ENCODE measurements at places on chromosomes 6 and 20. TPM values are rescaled to one million over a fixed set of nuclear protein-coding genes. Genes with fewer than 3 reads are reported as not detected.

Gene PSMB9
- total RNA-seq, result 264 TPM

Gene CTCFL
- not detected for total RNA-seq

Gene PROKR2
- not detected for total RNA-seq

Gene MOG
- not detected for total RNA-seq

Gene HDGFL1
- total RNA-seq, result not detected

Gene ARMC12
- total RNA-seq, result 1.7 TPM

Gene HSD17B8
- 18.0 TPM for total RNA-seq

Gene PKHD1
- not detected for total RNA-seq

Gene CLIC5
- 5.4 TPM for total RNA-seq
